ENCODE measurements at places on chromosomes 16 and 17. TPM values are rescaled to one million over a fixed set of nuclear protein-coding genes. Genes with fewer than 3 reads are reported as not detected.

Gene KRTAP9-4
- not detected for total RNA-seq

GRCh38 chr16:55713103-55713502 is 57.3 kb downstream of the SLC6A2 start:
- no peak overlapping the region for H3K4me3 ChIP-seq
- no peak overlapping the region for H3K27ac ChIP-seq
- no peaks in the 10 kb centered on the region for H3K4me1 ChIP-seq
- H3K27me3 ChIP-seq, result peaks cover 3% of the 10 kb centered on the region
- H3K36me3 ChIP-seq, result no peaks in the 10 kb centered on the region
- no peak for DNase-seq

DNA sequence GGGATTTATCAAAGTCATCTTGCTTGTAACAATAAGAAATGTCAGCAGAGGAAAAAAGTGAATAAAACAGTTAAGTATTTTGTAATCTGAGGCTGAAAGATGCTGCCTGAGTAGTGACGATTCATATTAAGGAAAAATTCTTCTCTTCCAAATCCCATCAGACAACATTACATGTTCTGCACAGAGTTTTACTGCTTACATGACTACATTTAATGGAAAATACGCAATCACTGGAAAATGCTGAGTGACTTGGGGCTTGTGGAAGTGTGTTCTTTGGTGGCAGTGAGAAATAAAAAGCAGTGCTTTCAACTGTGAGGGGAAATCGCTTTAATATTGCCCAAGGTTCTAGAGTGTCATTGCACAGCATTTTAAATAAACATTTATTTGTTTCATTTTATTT is 1025.2 kb upstream of the GOT2 start:
- H3K27ac ChIP-seq, result no peak overlapping the region
- H3K27me3 ChIP-seq, result no peaks in the 10 kb centered on the region
- H3K4me3 ChIP-seq, result no peak overlapping the region
- no peaks in the 10 kb centered on the region for H3K36me3 ChIP-seq

- H3K4me1 ChIP-seq, result no peaks in the 10 kb centered on the region
- DNase-seq, result peak; percentile 0
- no peak overlapping the region for H3K4me3 ChIP-seq
- H3K36me3 ChIP-seq, result no peaks in the 10 kb centered on the region
- H3K27ac ChIP-seq, result no peak overlapping the region
- peaks cover 5% of the 10 kb centered on the region for H3K27me3 ChIP-seq
Measured at GRCh38 chr17:41284546-41284945, 9.0 kb downstream of the KRTAP9-7 start.

Gene CCL7
- not detected for total RNA-seq

Gene TOX3
- total RNA-seq, result 0.18 TPM

DNA sequence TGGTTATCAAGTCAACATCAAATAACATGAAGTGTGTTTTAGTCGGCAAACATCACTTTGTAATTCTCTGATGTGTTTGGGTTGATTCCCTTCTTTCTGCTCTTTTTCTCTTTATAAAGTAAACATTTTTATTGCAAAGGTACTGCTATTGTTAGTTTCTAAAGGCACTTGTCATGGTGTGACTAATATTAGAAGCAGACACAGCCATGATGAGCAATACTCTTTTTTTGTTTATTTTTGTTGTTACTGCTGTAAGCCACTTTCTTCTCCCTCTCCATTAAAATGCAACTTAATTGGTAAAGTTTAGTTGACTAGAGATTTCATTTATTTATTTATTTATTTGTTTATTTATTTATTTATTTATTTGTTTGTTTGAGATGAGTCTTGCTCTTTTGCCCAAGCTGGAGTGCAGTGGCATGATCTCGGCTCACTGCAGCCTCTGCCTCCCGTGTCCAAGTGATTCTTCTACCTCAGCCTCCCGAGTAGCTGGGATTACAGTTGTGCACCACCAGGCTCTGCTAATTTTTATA is 424.7 kb downstream of the WWOX start:
- no peaks in the 10 kb centered on the region for H3K4me1 ChIP-seq
- H3K4me3 ChIP-seq, result no peak overlapping the region
- H3K27me3 ChIP-seq, result no peaks in the 10 kb centered on the region
- H3K27ac ChIP-seq, result no peak overlapping the region

Measured in K562 (cell line).